ENCODE measurements at places on chromosomes 6 and 20.

- DNase-seq = no peak
Observed at GRCh38 chr6:150175586-150176151, 32.8 kb downstream of the PPP1R14C start.

DNA sequence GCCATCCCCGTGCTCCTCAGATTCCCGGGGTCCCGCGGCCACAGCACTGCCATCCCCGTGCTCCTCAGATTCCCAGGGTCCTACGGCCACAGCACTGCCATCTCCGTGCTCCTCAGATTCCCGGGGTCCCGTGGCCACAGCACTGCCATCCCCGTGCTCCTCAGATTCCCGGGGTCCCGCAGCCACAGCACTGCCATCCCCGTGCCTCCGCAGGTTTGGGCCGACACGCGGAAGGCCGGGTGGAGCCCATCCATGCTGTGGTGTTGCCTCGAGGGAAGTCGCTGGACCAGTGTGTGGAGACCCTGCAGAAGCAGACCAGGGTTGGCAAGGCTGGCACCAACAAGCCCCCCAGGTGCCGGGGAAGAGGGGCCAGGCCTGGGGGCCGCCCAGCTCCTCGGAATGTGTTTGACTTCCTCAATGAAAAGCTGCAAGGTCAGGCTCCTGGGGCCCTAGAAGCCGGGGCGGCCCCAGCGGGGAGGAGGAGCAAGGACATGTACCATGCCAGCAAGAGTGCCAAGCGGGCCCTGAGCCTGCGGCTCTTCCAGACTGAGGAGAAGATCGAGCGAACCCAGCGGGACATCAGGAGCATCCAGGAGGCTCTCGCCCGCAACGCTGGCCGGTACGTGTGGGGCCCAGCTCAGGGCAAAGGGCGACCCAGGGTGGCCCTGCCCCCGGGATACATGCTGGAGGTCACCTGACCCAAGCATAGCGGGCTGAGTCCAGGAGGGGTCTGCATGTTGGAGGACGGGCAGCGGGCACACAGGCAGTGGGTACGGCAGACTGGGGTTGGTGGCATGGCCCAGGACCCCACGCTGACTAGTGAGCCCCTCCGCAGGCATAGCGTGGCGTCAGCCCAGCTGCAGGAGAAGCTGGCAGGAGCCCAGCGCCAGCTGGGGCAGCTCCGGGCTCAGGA is 1.3 kb upstream of the LIME1 start:
- no peak for DNase-seq

DNA sequence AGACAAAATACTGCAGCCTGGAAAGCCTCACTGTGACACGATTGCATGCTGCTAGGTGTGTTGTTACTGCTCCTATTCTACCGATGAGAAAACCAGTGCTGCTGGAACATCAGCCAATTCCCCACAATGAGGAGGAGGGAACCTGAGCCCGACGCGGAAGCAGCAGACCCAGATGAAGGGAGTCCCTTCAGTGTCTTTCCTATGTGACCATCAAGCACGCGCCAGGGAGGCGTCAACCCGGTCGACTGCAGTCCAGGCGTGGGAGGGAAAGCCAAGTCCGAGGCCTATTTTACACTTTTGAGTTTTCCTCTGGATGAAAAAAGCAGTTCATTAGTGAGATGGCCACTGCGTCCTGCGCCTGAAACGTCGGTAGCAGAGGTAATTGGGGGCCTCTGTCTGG is 63.3 kb downstream of the STK35 start:
- no peak for DNase-seq

DNA sequence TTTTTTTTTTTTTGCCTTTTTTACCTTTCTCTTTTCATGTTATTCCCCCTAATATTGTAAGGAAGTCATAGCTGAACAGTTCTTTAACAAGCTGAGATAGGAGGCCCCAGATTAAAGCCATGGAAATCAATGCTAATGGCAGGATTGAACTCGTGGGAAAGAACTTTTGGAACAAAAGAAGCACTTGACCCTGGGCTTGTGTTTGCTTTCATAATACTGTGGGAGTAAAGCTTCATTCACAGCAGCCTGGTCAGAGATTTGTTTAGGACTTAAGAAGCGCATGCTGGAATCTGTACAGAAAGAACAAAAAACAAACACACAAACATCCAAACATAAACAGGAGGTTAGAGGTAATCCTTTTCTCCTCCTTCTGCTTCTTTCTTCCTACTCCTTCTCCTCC is 5.1 kb downstream of the HEY2 start:
- DNase-seq = no peak

DNA sequence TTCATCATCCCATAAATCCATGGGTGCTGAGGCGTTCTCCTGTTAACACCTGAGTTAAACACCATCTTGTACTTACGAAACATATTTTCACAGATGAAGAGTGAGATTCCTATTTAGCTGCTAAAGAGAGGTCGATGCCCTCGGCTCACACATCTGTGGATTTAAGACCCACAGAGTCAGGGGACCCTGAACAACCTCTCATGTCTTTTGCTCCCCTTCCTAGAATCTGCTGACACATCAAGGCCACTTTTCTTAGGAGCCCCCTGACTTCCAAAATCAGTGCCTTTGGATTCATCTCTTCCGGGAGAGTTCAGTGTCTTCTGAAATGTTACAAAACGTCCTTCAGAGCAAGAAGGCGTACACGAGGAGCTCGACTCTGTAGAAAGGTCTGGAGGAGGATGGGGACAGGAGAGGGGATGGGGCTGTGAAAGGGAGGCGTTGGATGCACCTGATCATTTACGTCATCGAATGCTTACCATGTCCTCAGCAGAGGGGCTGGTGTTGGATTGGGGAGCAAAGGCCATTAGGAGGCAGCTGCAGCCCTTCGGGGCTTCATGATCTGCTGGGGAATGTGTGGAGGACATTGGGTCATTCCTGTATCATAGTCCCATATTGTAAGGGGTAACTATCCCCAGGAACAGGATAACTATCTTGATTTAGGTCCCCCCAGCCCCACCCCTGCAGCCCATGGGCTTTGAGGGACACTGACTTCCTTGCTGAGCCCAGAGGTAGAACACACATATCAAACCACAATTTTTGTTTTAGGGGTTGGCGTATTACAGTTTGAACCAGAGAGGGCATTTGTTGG is 22.9 kb downstream of the BANF2 start:
- DNase-seq = no peak

DNA sequence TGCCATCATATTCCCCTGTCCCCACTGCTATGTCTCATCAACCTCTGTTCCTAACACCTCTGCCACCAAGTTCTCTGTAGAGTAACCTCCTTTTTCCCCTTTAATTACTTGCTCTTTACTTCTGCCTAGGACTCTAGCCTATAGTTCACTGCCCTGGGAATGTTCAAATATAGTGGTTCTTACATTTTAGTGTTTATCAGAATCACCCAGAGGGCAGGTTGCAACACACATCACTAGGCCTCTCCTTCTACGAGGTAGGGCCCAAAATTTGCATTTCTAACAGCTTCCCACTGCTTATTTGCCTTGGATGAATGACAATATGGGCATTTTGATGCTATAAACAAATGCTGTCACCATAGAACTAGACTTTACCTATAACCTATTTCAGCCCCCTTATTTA is 23.1 kb upstream of the C6orf141 start:
- no peak for DNase-seq

DNA sequence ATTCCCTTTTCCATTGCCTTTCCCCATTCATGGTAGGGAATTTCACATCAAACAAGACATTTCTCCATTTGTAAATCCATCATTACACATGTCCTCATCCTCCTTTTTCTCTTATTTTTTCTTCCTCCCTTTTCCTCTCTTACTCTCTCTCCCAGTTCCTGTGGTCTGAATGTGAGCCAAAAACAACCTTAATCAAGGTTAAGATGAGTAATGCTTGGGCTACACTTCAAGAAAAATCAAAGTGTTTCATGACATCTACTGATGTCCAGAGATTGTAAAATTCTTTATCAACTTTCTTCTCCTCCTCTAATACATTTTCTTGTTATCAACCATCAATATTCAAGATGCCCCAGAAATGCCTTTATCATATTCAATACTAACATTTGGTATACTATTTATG is 208.0 kb upstream of the PRND start:
- DNase-seq = no peak

DNA sequence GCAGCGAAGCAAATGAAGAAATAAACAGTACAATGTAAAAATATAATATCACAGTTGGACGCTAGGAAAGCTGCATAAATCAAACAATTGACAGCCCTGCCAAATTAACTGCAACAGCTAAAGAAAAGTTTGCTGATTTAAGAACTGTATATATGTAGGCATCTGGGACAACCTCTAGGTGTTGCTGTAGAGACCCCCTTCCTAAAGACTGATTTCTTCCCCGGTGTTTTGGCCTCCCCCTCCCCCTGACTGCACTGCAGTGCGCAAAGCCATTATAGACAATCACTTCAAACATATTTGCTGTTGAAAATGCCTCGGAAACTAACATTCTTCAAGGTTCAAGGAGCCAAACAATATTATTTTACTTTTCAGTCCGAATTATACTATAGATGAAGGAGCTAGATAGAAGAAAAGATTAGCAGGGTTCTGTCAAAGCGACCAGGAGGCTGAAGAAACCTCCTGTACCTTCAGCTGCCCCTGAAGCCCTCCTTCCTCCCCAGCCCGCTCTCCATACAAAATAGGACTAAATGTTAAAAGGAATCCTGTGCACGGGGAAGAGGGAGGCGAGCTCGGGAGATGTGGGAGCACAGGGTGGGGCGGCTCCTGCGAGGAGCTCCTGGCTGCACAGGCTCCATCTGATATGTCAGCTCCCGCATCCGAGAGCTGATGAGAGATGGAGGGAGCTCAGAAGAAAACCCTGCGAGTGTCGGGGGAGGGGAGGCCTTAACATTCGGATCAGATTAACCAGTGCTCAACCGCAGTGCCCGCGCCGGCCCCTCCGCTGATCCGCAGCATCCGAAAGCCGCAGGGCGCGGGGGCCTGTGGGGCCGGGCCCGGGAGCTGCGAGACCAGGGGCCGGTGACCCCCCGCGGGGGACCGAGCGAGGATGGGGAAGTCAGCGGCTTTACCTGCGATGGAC is 822 bp downstream of the ELOVL4 start:
- DNase-seq = no peak

GRCh38 chr6:169141671-169142537 is 111.7 kb downstream of the THBS2 start:
- DNase-seq = no peak

GRCh38 chr20:48658198-48658476 is 169.7 kb downstream of the PREX1 start:
- DNase-seq = no peak

- DNase-seq = no peak
Observed at GRCh38 chr6:88024696-88025095, 22.9 kb upstream of the SPACA1 start.

DNA sequence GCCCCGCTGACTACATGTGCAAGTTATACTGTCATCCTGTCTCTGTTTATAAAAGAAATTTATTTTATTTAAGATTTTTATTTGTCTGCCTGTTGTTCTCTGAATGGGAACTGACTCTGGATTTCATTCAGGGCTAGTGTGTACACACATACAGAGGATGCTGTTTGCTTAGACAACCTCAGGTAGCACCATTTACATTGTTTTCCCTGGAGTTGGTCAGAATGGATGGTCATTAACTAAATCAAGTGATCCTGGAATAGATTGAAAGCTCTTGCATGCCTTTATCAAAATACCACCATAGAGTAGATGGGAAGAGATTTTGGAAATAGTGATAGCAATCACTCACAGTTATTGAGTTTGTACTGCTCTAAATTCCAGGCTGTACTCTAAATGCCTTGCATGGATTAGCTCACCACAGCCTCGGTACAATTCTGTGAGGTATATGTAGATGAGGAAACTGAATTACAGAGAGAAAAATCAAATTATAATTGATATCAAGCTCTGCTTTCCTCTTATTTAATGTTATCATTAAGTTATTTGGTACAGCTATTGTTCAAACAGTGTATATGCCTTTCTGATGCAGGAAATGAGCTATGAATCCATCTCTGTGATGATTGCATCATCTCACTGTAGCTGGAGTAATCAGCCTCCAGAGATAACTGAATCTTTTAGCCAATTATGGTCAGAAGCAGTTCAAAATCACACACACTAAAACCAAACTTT is 51.9 kb downstream of the RNF217 start:
- DNase-seq = no peak

DNA sequence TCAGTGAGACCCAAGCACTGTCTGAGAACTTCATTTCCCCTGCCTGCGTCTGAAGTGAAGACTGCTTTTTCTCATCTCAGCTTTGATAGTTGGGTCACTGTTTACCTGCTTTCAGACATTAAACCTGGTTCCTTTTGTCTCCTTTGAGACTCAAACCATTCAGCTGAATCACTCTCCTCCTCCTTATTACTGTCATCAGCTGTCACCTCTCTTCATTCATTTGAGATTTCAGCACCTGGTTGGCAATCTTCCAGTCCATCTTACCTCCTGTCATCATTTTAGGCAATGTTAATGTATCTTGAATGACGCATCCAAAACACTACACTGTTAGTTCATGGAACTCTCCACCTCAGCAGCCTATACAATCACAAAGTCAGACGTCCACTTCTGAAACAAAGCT is 34.3 kb upstream of the SOX4 start:
- DNase-seq = no peak

DNA sequence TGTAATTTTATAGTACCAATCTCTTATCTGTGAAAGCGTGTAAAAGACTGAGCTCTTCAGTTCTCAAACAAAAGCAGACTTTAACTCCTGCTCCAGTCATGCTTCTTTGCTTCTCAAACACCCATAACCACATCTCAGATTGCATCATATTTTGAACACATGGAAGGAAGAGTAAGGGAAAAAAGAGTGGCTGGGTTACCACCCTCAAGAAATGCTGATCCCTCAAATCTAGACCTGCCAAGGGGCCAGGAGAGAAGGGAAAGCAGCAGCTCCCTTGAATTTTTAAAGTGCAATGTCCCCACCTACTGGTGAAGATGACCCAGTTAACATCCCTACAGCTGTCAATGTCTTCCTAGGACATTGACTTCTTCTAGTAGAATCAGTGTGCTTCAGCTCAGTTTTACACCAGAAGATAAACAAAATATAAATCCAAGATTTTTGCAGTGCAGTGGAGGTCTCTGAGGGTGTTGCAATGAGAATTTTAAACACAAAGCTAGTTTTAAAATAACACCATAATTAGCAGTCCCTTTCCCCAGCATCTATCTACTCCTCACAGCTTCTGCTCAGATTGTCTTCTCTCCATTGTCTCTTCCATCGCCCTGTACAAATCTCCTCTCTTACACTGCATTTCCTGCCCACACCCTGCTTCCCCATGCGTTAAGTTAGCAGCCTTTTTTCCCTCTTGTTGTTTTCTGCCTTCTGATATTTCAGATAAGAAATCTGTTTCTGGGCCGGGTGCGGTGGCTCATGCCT is 22.6 kb upstream of the HLA-DQB2 start:
- DNase-seq = no peak

Measured in breast epithelium (tissue), 4 donors.